ENCODE measurements at places on chromosomes 5 and 9.

- DNase-seq: no peak
Observed at GRCh38 chr5:82058710-82059109, 86.9 kb downstream of the ATG10 start.

DNA sequence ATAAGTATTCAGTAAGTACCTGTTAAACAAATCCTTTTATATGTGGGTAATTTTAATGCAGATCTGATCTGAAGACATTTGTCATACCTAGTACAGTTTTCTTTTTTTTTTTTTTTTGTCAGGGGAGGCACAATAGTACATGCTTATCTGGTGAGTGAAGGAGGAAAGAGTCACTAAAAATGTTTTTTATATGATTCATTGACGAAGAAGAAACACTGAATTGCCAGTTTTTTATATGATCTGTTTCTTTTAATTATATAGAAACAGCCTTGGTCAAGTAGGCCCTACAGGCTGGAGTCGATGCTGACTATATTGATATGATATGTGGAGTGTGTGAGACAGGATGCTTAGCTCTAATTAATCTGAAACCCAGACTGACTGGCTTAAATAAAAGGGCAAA is 315.2 kb downstream of the PSAT1 start:
- DNase-seq: no peak

DNA sequence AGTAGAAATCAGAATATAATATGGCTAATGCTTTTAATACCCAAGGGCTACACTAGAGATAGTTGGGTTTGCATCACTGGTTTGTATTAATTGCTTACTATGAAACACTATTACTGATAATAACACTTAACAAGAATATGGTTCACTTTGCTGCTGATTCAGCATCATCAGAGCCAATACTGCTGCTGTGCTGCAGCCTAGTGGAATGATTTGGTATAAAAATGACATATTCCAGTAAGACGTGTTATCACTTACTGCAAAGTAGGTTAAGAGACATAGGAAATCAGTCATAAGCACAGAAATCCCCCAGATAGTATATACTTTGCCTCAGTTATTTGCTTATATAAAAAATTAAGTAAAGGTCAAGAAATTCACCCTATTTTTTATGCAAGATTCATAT is 2.8 kb downstream of the CDH10 start:
- DNase-seq: no peak

DNA sequence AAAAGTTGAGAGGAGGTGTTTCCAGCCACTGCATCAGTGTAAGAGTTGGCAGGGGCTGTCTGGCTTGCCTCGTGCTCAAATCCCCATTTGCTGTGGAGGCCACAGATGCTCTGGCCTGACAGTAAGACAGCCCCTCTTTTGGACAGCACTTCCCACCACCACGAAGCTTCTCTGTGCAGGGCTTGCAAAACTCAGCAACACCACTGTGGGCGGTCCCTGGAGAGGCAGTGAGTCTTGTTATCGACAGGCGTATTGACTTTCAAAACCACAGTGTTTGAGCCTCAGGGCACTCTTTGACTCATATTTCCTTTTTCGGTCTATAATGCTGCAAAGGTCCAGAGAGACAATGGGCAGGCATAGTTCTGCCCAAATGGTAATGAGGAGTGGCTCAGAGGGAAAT is 539.5 kb downstream of the EBF1 start:
- no peak for DNase-seq

- no peak for DNase-seq
Observed at GRCh38 chr9:36905101-36906066, 128.7 kb downstream of the PAX5 start.

DNA sequence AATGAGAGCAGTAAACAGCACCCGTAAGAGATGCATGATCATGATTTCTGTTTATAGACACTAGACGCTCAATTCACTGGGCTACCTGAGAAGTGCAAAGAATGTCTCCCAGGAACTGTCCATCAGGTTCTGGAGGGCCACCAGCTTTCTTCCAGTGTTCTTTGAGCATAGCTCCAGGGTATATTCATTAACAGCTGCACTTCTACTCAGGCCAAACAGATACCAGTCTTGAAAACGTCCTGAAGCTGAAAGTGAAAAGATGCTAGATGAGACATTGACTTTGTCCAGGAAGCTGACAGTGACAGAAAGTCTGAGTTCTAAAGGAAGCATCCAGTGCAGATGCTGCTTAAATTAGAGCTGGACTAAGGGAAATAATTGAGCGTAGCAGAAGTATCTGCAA is 488.7 kb upstream of the TYRP1 start:
- no peak for DNase-seq

GRCh38 chr5:50963971-50964745 is 297.7 kb downstream of the PARP8 start:
- DNase-seq: no peak

GRCh38 chr5:103036601-103037000 is 83.3 kb downstream of the GIN1 start:
- DNase-seq: no peak

DNA sequence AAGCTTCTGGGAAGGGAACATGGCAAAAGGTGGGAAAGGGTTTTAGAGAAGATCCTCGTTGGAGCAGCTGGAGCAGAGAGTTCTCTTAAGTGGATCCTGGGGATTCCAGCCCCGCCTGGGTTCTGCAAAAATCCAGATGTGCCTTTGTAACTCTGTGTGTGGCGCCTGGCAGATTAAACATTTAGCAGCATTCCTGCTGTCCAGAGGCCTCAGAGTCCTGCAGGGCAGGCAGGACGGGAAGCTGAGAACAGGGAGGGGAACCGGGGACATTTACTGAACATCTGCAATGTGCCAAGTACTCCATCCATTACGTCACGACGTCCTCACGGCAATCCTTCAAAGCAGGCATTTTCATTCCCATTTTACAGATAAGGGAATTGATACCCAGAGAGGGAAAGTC is 6.0 kb downstream of the EIF4E1B start:
- DNase-seq: no peak

DNA sequence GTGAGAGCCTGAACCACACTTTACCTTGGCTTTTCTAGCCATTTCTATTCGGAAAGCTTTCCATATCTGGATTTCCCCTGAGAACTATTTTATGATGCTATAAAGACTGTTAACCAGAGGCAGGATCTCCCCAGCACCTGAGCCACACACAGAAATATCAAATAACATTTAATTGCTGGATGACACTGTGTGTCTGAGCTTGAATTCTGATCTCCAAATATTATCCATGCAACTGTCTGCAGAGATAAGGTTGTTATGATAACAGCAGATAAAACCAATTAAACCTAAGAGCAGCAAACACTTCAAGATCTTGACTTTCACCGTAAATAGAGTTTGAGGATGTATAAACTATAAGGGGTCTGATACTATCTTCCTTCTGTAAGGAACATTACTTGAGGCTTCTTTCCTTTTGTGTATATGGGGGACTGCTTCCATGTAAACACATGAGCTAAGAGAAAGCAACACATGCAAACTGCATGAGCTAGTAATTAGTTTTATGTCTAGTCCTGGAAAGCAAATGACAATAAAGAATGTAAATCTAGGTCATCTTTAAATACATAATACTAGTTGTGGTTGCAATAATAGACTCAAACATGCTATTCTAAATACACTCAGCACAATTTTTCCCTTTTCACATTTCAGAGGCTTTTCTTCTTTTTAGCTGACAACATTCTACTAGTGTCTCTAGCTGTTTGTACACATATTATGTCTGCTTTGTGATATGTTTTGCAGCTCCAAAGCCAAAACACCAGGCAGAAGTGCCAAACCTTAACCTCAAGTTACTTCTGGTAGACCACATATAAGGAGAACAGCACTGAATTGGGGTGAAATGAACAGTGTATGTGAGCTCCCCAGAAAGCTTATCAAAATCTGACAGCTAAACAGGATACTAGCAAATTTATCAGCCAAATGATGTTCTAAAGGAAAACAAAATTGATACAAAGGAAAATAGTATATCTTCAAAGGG is 136.5 kb downstream of the EFNA5 start:
- no peak for DNase-seq

GRCh38 chr5:72281764-72282499 is 38.1 kb downstream of the MRPS27 start:
- no peak for DNase-seq

DNA sequence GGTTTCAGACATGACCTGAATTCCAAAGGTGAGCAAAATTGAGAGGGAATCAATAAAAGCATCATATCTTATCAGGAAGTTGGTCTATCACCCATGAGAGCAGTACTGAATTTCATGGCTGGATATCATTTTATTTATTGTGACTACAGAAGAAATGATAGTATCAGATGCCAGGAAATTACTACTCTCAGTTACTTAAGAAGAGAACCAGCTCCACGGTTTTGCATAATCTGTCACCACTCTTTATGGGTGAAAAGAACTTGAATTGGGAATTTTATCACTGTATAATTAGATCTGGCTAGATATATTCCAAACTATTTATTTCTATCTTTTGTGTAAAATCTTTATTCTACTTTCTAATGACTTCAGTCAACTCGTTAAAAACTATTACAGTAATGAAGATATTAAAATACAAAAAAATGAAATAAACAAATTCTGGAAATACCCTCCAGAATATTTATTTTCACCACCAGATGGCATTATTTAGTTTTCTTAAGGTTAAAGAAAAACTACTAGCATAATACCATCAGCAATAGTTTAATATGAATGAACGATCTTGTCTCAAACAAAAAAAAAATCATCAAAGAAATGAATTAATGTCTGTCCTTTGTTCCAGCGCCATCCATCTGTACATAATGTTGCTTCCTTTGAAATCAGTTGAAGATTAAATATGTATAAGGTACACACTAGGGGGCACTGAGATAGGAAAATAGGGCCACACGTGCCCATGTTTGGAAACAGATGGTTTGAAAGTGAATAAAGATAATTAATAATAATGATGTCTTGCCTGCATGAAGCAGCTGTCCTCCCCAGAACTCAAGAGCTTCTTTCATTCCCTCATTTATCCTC is 84.7 kb upstream of the SLCO6A1 start:
- no peak for DNase-seq

DNA sequence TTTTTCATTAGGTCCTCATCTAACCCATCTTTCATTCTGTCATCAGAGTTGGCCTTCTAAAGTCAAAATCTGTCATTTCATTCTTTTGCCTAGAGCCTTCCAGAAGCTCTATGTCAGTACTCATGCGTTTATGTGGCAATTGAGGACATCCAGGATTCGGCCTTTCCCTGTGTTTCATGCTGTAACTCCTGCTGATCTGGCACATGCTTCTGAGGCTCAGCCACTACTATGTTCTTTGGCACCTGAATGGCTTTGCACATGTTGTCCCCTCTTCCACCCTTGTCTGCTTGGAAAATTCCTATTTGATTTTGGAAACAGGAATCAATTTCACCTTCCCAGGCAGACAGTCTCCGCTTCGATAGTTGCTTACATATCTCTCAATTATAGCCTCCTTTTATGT is 84.9 kb downstream of the GDNF start:
- DNase-seq: no peak

GRCh38 chr9:95058121-95058785 is 259.3 kb downstream of the FANCC start:
- DNase-seq: no peak

DNA sequence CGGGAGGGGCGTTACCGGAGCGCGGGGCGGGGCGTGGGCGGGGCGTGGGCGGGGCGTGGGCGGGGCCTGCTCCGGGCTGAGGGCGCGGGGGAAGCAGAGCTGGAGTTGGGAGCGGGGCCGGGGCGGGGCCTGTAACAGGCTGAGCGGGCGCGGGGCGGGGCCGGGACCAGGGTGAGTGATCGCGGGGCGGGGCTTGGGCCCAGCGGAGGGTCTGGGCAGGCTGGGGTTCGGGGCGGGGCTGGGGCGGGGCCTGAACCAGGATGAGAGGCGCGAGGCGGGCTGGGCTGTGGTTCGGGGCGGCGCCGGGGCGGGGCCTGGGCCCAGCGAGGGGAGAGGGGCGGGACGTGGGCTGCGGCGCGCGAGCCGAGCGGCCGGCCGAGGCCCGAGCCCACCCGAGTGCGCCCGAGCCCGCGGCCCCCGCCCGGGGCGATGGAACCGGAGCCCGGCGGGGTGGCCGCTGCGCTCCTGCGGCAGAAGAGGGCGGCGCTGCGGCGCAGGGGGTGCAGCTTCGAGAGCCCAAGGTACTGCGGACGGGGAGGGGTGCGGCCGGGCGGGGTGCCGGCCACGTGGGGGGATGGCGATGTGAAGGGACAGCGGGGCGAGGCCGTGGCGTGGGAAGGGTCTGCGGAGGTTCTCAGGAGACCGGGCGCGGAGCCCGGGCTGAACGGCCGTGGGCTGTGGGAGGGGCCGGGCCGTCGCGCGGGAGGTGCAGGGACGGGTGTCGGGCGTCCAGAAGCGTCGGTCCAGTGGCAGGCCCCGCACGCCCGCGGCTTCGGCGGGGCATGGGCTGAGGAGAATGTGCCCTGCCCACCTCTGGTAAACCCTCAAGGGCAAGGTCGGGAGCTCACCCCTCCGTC is 39.5 kb upstream of the GARNL3 start:
- DNase-seq: peak; percentile 71

DNA sequence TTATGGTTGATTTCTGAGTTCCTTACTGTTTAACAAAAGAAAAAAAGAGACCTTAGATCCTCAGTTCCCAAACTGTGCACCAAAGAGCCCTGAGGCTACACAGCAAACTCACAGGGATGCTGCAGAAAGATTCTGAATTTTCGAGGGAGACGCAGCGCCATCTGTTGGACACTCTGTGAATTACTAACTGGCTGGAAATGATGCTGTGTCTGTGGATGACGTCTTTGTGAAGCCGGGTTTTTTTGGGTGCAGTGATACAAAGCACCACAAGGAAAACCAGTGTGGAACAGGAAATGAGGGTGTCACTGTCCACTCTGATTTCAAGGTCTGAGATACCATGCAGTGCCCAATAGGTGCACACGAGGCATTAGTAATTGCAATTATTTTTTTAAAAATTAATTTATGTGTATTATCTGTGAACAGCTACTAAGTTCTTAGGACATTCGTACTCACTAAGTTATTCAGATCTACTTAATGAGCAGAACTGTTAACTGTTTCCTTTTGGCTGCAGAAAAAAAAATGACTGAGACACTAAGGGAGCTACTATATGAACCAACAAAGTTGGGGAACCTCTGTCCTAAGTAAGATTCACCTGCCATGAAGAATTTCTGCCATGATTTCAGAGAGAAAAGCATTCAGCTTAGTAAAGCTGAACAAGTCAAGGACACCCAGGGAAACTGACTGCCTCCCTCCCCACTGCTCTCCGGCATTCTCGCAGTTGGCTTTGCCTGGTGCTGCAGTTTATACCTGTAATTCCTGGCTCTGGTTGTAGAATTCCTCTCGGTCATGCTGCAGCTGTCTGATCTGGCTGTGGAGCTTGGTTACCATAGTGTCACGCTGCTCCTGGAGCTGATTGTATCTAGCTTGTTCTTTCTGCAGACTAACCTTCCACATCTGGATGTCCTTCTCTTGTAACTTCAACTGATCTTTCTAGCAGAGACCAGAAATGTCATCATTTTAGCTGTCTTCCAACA is 23.4 kb downstream of the SPACA9 start:
- DNase-seq: peak; percentile 50

- no peak for DNase-seq
Observed at GRCh38 chr5:55485073-55485472, 49.7 kb downstream of the PLPP1 start.
